ENCODE measurements at places on chromosomes 3 and 15. TPM values are rescaled to one million over a fixed set of nuclear protein-coding genes. Genes with fewer than 3 reads are reported as not detected.

DNA sequence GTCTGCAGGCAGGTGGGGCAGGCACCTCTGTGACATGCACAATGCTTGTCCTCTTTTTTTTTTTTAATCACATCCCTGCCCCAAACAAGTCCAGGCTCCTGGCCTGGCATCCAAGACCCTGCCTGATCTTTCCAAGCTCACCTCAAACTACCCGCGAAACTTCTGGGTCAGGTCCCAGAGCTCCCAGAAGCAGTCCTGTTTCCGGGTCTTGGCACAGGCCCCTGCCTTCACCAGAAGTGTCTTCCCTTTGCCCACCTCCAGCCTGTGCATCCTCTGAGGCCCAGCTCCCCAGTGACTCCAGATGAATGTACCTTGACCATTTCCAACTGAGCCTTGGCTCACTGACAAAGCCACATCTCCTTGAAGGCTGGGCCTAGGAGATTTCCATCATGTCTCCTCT lies 23.0 kb downstream of the PLA2G4E start:
- DNase-seq = no peak
- no peaks in the 10 kb centered on the region for H3K4me1 ChIP-seq
- no peak overlapping the region for H3K4me3 ChIP-seq
- no peaks in the 10 kb centered on the region for H3K27me3 ChIP-seq

CSNK1G1 gene
- 24.9 TPM for total RNA-seq

DNA sequence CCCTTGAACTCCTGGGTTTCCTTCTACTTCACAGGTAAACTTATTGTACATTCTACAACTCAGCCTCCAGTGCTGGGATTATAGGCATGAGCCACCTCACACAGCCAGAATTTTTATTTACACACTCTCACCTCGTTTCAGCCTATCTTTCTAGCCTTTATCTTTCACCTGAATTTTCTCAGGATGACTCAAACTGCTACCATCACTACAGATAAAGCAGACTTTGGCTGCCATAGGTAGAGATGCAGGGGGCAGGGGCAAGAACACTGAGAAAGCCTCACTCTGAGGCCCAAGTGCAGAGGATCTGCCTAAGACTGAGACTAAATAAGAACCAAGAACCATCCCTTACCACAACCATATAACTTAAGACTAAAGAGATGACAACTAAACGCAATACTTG lies 59.0 kb downstream of the ETFA start:
- no peaks in the 10 kb centered on the region for H3K27me3 ChIP-seq
- H3K4me1 ChIP-seq = no peaks in the 10 kb centered on the region
- no peak overlapping the region for H3K4me3 ChIP-seq
- no peak overlapping the region for H3K27ac ChIP-seq
- H3K36me3 ChIP-seq = peaks cover 18% of the 10 kb centered on the region

CCDC80 gene
- not detected for total RNA-seq

DNA sequence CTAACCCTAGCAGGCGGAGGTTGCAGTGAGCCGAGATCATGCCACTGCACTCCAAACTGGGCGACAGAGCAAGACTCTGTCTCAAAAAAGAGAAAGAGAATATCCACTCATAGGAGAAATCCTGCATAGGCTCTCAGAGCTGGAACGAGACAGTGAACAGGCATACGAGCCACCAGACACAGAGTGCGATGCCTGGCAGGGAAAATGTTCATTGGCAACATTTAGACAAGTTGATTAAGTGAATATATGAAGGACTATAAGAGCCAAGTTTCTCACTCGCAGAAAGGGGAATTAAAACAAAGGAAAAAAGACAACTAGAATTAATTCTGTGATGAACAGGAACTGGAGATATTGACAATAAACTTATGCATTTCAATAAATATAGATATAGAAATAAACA lies 27.1 kb upstream of the ARHGEF26 start:
- H3K36me3 ChIP-seq = no peaks in the 10 kb centered on the region
- H3K27ac ChIP-seq = no peak overlapping the region
- no peaks in the 10 kb centered on the region for H3K4me1 ChIP-seq
- H3K4me3 ChIP-seq = no peak overlapping the region
- no peak for DNase-seq

TJP1 gene
- total RNA-seq = not detected

MINDY2 gene
- 11.1 TPM for total RNA-seq

- no peak for DNase-seq
- no peak overlapping the region for H3K27ac ChIP-seq
- H3K4me1 ChIP-seq = peaks cover 57% of the 10 kb centered on the region
- peaks cover 5% of the 10 kb centered on the region for H3K36me3 ChIP-seq
Observed at GRCh38 chr15:41966920-41967465, 5.4 kb downstream of the EHD4 start.

- peaks cover 26% of the 10 kb centered on the region for H3K27me3 ChIP-seq
- no peak overlapping the region for H3K4me3 ChIP-seq
- H3K36me3 ChIP-seq = no peaks in the 10 kb centered on the region
- DNase-seq = no peak
- H3K27ac ChIP-seq = no peak overlapping the region
Observed at GRCh38 chr15:57994221-57995049, 71.1 kb downstream of the ALDH1A2 start.

- H3K4me1 ChIP-seq = peaks cover 64% of the 10 kb centered on the region
- DNase-seq = no peak
- no peak overlapping the region for H3K27ac ChIP-seq
- no peak overlapping the region for H3K4me3 ChIP-seq
Observed at GRCh38 chr3:30473374-30474051, 132.9 kb upstream of the TGFBR2 start.

DNA sequence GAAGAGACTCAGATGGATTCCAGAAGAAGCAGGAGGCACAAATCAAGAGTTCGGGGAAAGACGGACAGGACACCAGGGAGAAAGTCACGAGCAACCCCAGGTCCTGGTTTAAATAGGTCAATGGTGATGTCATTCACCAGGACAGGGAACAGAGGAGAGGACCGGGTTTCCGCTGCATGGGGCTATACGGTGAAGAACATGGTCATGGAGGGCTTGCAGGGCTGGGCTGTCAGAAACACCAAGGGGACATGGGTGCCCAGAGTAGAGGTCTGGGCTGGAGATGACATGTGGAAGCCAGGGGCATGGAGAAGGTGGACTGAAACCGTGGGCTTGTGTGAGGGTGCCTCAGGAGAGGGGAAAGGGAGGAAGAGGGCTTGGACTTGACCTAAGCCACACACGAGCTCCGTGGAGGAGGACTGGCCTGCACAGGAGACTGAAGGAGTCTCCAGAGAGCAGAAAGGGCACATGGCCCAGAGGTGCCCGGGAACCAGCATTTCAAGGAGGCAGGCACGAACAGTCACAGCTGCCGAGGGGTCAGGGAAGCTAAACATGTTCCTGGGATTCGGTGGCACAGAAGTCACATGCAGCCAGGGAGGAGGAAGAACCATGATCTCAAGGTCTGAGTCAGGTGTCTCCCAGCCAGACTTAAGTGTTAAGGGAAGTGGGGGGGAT lies 54.2 kb upstream of the RPL32 start:
- H3K4me3 ChIP-seq = peak overlapping the region; percentile 6
- H3K36me3 ChIP-seq = peaks cover 17% of the 10 kb centered on the region
- H3K4me1 ChIP-seq = peaks cover 7% of the 10 kb centered on the region
- no peak for DNase-seq
- peaks cover 3% of the 10 kb centered on the region for H3K27me3 ChIP-seq

GRCh38 chr3:4633078-4634004 lies 140.2 kb downstream of the ITPR1 start:
- peaks cover 7% of the 10 kb centered on the region for H3K36me3 ChIP-seq
- no peak overlapping the region for H3K4me3 ChIP-seq
- H3K27ac ChIP-seq = peak overlapping the region; percentile 79
- H3K27me3 ChIP-seq = no peaks in the 10 kb centered on the region

CCDC33 gene
- total RNA-seq = not detected

DNA sequence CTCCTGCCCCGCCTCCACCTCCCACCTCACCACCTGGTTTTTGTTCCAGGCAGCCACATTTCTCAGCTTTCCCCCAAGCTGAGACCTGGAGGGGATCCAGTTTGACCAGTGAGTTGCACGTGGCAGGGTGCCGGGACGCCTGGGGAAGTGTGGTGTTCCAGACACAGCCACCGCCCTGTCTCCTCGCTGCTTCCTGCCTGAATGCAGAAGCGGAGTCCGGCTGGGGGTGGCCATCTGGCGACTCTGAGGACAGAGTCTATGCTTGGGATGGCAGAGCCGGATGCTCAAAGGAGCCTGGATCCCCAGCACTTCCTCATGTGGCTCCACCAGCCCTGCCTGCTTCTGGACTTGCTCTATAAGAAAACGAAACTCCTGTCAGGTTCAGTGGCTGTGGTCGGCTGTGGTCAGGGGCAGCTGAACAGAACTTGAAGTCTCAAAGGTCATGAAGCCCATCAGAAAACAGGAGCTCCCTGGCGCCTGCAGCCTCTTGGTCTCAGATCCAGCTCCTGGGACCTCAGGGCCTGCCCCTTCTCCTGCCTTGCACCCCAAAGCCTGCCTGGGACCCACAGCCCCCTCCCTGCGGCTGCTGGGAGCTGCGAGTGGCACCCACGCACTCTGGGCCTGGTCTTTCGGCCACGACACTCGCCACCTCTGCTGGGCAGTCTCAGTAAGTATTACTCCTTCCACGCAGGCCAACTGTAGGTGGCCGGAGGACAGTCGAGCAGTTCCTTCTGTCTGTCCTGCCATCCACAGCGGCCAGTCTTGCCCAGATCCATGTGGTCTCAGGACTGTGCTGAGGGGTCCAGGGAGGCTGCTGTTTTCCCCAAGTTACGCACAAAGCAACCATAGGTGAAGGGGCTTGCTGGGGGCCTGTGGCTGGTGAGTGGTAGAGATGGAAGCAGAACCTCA lies 112.8 kb upstream of the MEF2A start:
- H3K27me3 ChIP-seq = no peaks in the 10 kb centered on the region
- H3K27ac ChIP-seq = peak overlapping the region; percentile 87

CADM2 gene
- total RNA-seq = 0.55 TPM

DNA sequence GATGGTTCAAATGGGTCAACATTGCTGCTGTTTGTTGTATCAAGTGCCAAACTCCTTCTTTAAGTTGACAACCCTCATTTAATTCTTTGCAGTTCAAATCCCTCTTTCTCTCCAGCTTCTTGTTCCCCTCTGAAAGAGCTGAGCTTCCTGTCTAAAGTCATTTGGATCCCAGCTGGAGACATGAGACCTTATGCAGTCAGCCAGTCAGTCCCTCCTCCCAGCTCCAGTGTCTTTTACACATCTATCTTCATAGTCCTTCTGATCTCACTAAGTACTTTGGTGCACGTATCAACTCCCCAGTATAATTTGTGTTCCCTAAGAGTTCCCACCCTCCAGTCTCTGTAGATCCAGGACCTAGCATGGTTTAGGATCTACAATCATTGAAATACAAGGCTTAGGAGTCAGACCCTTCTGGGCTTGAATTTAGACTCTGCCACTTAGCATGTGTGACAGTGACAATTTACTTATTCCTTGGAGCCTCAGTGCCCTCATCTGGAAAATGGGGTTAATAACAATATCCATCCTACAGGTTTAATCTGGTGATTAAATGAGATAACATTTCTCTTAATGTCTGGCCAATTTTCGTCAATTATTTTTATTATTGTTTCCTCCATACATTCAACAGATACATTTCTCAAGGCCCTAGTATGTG lies 102.8 kb upstream of the SEMA6D start:
- DNase-seq = no peak
- no peaks in the 10 kb centered on the region for H3K4me1 ChIP-seq
- no peaks in the 10 kb centered on the region for H3K36me3 ChIP-seq

GRCh38 chr15:76678766-76679165 lies 226.4 kb downstream of the SCAPER start:
- DNase-seq = no peak
- H3K4me1 ChIP-seq = no peaks in the 10 kb centered on the region
- peaks cover 3% of the 10 kb centered on the region for H3K36me3 ChIP-seq
- H3K27ac ChIP-seq = no peak overlapping the region
- no peak overlapping the region for H3K4me3 ChIP-seq

THSD4 gene
- not detected for total RNA-seq

- H3K4me3 ChIP-seq = no peak overlapping the region
- H3K36me3 ChIP-seq = peaks cover 1% of the 10 kb centered on the region
- peaks cover 16% of the 10 kb centered on the region for H3K4me1 ChIP-seq
- DNase-seq = no peak
- no peak overlapping the region for H3K27ac ChIP-seq
- H3K27me3 ChIP-seq = no peaks in the 10 kb centered on the region
Observed at GRCh38 chr15:81024265-81024872, 23.6 kb downstream of the TLNRD1 start.

All from naive thymus-derived CD8-positive, alpha-beta T cell (primary cell).